Esophagus muscularis mucosa (tissue), 4 donors: ENCODE measurements at places on chromosomes 5 and 9.

- no peak for DNase-seq
Measured at GRCh38 chr9:77218612-77219011, 41.3 kb downstream of the VPS13A start.

DNA sequence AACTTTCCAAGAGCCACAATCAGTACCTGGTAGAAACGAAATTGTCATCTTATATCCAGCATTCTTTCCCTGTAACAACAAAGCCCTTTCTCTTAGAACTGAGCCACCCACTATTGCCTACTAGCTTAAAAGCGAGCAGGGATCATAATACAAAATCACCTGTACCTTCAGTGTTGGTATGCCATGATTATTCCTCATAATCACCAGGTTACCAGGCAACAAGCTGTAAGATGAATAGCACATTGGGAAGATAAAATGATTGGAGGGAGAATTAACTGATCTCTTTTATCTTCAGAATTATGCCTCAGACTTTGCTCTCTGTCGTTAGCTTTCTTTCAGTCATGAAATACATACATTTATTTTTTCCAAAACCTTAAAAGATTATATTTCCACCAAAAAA, 345.6 kb downstream of the PRELID2 start:
- no peak for DNase-seq

DNA sequence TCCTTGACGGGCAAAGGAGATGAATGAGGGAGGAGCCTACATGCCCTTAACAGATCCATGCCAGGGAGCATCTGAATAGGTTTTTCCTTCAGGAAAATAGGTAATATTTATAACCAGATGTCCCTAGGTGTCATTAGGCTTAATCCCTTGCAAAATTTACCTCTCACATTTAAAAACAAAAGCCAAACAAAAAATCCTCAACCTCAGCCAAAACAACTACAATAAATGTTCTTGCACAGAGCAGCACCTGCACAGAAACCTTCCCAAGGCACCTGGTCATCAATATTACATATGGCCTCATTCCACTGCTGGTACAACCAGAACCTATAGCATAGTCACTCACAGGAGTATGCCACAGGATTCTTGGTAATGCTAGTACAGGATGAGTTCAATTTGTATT, 30.1 kb downstream of the SLC38A9 start:
- no peak for DNase-seq

DNA sequence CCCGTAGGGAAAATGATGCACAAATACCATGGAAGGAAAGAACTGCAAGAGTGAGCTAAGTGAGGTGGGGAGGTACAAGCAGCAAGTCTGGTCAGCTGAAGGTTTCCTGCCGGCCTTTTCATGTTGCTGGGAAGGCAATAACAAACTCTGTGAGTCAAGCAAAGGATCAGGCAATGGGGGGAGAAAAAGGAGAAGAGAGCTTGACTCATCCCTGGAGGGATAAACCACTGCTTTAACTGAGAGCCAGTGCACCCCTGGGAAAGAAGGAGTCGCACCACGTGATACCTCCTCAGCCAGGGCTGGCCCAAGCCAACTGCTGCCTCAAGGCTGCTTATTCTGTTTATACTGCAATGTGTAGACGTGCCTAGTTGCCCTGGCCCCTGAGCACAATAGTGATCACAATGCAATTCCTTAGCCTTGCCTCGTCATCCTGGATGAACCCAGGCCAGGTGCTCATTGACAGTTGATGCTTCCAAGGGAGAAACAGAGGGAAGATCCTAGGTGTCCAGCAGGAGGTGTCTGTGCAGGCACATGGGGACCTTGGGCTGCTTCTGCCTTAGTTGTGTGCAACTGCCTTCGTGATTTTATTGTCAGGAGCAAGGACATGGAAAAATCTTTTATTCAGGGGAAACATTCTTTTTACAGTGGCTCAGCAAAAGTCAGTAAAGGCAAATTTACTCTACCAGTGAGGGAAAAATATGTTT, 203.0 kb upstream of the TUT7 start:
- DNase-seq = no peak

GRCh38 chr9:124840300-124840833, 12.9 kb upstream of the WDR38 start:
- no peak for DNase-seq

DNA sequence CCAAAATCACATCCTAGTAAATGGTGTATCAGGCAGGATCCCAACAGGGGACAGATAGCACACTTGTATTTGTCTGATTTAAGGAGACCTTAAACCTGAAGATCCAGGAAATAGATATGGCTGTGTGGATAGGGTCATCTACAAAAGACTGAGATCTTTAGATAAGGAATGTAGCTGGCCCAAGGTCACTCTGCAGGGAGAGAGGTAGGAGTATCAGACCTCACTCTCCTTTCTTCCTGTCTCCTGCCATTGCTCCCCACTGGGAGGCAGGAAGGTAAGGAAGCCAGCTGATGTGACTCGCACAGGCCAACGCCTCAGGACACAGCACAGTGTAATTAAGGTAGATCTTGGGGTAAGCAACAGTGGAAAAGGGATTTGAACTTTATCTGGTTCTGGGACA, 85.8 kb downstream of the PLPPR1 start:
- no peak for DNase-seq

GRCh38 chr9:86176468-86176867, 77.1 kb upstream of the GOLM1 start:
- no peak for DNase-seq

DNA sequence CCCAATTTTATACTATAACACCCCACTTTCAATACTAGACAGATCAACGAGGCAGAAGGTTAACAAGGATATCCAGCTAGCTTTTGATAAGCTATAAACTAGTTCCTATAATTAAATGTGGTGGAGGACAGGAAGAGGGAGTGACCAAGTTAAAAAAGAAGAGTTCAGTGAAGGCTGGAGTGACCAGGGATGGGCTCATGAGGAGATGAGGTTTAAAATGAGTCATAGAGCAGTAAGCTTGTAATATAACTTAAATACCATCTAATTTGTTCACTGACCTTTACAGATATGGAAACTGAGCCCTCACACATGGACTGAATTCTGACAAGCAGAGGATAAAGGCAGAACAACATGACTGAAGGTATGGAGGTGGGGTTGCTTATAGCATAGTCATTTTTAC, 284.5 kb downstream of the SPATA31D1 start:
- DNase-seq = no peak

DNA sequence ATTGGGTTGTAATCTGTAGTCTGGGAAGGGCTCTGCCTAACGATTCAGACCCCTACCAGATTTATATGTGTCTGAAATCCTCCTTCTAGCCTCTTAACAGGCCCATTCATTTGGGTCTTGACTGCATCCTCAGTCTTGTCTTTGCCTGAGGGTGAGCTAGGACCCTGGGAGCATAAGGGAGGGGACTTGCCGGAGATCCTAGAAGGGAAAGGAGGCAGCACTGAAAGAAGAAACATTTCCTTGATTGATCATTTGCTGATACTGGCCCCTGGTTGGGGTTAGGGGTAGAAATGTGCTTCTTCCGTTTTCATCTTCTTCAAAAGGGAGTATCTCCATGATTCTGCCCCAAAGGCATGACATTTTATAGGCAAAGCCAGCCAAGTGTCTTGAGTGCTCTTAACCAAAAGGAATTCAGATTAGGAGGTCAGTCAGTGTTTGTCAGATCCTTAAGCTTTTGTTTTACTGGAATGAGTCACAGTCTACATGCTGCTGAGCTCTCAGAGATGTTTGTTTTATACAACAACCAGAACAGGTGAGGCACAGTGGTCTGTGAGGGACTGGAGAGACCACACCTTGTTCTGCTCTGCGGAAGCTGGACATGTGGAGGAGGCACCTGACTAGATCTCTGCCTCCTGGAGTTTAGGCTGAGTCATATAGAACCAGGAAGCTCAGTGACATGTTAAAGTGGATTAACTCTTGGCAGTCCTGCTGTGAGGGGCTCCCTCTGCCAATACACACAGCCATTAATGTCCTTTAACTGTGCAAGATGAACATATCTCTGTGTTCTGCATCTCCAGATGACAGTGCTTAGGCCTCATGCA, 37.7 kb downstream of the PCDHAC2 start:
- no peak for DNase-seq

DNA sequence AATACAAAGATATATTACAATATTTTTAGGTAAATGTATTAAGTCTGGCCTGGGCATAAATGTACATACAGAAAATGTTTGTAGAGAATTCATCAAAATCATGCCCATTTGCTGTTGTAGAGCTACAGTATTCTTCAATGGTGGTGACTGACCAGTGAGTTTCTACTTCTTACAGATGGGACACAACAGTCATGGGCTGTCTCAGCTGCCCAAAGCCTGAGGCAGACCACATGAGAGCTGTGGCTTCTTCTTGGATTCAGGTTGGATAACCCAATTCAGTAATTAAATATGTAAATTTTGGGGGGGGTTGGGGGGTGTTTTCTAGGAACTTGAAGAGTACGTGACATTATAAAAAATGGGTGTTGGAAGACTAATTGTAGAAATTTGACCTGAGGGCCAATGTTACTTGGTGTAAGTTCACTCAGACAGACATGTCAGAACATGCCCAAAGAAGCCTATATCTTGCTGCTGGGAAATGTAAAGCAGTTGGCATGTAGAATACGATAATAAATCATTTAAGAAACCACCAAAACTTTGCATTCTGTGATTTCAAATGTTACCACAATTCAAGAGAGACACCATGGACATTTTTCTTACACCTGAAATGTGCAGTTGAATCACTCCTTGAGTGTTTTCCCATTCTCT, 17.9 kb downstream of the STARD4 start:
- no peak for DNase-seq

DNA sequence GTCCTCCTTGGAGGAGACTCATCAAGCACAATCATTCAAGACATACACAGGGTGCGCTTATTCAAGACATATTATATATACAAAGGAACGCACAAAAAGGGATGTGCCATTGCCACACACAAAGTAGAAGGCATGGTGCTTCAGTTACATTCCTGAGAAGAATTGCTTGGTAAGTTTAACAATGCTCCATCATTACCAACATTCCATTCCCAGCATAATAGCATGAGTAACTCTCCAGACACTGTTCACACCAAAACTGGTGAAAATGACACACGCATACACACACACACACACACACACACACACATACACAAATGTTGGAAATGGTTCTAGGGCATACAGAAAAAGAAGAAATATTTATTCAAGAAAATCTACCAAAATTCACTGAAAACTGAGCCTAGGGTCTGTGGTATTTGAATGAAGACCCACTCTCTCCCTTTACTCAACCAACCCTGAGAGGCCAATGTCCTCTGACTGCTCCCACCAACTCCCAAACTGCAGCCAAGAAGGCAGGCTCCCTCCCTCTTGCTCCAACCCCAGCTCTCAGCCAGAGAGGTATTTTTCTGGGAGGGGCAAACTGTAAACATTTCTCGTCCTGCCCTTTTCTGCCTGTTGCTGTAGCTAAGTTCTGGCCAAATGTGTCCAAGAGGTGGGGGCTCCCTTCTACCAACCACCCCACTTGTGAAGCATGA, 19.9 kb downstream of the UGT3A1 start:
- peak; percentile 37 for DNase-seq
